Type B pancreatic cell (in vitro differentiated cells): ENCODE measurements at places on chromosomes 3 and 15.

DNA sequence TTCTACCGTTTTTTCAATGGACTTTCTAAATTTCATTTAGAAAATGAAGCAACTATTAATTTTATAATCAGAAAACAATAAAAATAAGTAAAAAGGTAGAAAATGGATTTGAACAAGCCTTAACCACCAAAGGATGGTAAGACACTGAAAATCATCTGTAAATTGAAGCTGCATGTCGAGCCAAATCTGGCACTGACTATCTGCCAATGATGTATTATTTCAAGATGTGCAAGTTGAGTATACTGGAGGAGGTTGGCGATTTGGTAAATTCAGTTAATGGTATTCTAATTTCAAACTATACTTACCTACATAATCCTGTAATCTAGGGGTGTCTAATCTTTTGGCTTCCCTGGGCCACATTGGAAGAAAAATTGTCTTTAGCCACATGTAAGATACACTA, 93.5 kb downstream of the FMN1 start:
- no peak for DNase-seq

DNA sequence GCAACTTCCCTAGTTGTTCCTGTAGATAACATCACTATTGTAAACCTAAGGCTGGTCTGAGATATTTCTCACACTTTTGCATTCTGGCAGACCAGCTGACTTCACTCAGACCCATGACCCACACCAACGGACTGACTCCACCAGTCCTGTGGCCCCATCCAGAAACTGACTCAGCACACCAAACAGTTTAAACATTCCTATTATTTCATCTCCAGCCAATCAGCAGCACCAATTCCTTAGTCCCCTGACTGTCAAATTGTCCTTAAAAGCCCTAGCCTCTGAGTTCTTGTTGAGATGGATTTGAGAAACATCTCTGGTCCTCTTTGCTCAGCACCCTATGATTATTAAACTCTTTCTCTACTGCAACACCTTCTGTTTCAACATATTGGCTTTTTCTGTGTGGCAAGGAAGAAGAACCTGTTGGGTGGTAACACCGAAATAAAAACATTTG, 12.2 kb upstream of the IDH2 start:
- DNase-seq, result no peak

DNA sequence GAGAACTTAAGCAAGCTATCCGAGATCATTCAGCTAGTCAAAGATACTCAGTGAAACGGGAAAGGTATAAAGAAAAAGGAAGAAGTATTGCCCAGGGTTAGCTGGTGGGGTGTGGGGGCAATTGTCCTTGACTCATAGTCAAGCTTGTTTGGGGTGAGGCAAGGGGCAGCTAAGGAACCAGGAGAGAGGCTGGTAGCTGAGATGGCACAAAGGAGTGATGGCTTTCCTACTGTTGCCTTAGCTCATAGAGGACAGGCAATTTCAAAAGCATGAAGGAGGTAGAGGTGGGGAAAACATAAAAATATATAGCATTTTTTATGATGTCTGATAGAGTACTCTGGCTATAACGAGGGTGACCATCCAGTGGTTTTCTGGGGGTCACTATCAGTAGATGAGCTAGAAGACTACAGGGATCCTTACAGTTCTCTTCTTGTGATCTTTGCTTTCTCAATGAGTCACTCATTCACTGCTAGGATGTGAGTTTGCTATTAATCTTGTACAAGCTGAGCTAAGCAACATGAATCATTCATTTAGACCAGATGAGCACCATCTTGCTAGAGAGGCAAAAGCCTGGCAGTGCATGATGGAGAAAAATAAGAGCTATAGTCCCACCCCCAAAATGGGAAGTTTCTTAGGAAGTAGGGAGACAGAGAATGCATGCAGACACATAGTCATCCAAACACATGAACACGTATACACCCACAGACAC, 207.1 kb upstream of the PFN2 start:
- DNase-seq, result no peak

DNA sequence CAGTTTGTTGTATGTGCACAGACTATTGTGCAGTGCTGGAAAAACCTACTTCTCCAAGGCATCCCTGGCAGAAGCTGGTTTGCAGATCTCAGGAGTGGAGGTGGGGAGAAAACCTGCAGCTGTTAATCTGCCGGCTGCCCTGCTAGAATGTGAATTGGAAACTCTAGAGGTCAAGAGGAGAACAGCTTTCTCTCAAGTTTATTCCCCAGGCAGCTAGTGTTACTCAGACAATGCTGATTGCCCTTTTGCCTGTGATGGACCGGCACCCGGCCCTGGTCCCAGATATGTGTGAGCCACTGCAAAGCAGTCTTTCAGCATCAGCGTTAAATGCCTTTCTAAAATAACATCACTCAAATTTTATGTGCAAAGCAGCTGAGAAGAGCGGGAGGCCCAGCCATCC, 129.7 kb upstream of the TPM1 start:
- DNase-seq, result no peak

GRCh38 chr15:48565560-48566482, 79.7 kb downstream of the FBN1 start:
- DNase-seq, result no peak

GRCh38 chr3:40875581-40875980, 323.7 kb upstream of the CTNNB1 start:
- no peak for DNase-seq

- DNase-seq, result no peak
Observed at GRCh38 chr3:52182691-52183090, 15.3 kb upstream of the ALAS1 start.

GRCh38 chr15:29386523-29386922, 116.9 kb upstream of the NSMCE3 start:
- DNase-seq, result no peak

DNA sequence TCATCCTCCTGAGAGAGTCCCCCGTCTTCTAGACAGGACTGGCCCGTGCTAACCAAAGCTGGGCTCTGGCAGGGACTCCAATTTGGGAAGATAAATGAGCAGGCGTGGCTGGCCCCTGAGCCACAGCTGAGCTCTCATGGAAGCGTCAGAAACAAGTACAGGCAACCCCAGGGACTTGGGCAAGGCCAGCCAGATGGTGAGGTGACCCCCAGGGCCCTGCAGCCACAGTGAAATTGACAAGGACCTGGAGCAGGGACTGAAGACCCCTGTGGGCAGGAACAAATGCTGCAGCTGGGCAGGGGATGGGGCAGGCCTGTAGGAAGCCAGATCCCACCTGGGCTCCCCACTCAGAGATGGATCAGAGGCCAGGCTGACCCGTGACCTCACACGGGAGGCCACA, 32.8 kb upstream of the CGNL1 start:
- no peak for DNase-seq

DNA sequence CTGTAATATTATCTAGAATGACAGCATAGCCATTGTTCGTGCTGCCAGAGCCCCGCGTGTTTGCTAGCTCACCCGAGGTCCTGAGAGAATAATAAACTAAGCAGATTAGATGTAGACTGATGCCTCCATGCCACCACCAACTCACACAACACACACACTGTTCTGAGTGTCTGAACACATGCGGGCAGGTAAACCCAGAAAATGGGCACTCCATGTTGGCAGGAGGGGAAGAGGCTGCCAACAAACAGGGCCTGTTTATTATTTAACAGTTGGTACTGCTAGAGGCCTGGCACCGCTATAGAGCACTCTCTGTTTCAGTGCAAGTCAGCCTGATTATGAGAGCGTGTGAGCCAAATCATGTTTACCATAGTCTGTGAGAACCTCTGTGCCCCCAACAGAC, 299.0 kb downstream of the ZBTB20 start:
- DNase-seq, result no peak

GRCh38 chr15:93460717-93461116, 371.7 kb upstream of the RGMA start:
- no peak for DNase-seq

DNA sequence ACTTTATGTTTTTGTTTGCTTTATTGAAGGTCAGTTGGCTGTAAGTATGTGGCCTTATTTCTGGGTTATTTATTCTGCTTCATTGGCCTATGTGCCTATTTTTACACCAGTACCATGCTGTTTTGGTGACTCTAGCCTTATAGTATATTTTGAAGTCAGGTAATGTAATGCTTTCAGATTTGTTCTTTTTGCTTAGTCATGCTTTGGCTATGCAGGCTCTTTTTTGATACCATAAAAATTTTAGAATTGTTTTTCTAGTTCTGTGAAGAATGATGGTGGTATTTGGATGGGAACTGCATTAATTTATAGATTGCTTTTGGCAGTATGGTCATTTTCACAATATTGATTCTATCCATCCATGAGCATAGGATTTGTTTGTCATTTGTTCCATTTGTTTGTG, 63.5 kb upstream of the TTC14 start:
- no peak for DNase-seq

DNA sequence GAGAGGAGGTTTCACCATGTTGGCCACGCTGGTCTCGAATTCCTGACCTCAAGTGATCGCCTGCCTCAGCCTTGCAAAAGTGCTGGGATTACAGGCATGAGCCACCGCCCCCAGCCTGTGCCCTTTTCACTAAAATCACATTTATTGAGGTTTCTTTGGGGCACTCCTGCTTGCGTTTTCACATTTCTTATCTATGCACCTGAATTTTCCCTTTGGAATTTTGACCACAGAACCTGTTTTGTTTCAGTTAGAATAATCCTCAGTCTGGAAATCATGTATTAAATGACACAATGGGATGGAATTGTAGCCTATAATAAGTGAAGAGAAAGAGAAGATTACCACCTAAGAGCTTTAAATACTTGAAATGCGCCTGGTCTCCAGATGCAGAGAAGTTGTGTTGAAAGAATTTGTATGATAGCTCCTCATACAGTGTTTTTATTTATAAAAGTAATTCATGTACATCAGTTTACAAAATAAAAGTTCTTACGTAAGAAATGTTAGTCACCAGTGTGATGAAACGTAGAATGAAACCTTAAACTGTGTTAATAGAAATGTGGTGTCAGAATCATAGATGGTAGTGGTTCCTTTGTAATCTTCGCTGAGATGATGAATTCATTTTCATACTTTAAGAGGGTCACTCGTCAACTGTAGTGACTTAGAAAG, 107.0 kb downstream of the TCF12 start:
- no peak for DNase-seq

- DNase-seq, result no peak
Observed at GRCh38 chr15:42226648-42227047, 18.5 kb upstream of the VPS39 start.

DNA sequence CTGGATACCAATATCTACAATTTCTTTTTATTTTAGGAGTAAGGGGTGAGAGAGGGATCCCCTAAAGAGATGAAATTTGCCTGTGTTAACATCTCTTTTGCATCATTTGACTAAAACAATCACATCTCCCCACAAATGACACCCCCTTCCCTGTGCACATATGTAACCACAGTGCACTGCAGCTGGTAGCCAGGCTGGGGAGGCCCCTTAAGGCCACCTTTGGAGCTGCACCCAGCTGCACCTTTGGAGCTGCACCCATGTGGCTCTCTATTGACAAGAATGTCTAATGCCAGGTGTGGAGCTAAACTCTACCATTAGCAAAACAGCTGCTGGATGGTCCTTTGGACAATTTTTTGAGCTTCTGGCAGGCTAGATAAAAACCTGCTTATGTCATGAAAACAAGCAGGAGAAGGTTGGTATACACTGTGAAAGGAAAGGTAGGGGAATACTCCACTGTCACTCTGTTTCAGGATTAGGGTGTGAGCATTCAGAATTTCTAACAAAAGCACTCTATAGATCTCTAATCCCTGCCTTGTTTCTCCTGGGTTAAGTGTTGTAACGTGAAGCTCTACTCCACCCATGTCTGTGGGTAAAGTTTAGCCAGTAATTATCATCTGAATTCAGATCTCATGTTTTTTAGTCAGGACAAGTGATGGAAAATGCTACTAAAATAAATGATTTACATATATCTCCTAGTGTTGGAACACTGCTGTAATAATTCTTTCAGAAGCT, 52.1 kb downstream of the TFG start:
- DNase-seq, result no peak

DNA sequence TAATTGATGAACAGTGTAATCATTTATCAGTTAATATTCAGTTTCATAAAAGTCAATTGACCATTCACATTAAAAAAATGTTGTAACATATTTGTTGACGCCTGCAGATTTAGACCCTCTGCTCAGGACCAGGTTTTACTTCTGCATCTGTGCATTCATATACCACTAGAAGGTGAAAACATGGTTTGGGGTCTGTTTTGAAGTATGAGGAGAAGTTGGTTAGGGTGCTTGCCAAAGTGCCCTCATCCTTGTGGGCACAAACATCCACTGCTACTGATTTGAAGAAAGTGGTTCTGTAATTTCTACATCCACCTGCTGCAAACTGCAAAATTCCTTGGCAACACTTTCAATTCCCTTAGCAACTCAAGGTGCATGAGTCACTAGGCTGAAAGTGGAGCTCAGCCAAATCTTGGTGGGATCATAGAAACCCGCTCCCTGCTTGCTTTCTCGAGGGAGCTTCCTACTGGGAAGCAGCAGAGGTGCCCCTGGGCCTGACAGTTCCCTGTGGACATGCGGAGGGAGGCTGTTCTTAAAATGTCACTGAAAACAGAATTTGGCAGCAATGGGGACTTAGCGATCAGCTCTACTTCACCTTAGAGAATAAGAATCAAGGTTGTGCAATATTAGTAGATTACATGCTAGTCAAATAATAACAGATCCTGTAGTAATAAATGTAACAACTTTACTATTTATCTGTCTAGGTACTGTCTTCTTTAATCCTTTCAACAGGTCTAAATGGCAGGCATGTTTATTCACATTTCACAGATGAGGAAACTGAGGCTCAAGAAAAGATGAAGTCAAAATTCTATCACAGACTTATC, 301.0 kb upstream of the TBL1XR1 start:
- no peak for DNase-seq

GRCh38 chr3:59040902-59041301, 8.9 kb downstream of the CFAP20DC start:
- DNase-seq, result no peak

DNA sequence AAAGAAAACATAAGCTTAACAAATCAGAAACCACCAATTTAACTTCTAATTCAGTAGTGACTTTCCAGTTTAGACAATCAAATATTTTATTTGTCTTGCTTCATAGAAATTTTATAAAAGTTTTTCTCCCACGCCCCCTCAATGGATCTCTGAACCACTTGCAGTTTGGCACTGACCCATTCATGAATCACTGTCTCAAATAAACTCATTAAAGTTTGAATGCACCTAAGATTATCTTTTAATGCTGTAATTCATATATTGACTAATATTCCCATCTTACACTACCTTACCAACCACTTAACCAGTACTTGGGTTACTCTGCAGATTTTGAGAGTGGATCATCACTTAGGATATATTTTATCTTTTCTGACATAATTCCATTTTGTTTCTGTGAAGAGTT, 880.2 kb downstream of the OTOL1 start:
- no peak for DNase-seq

DNA sequence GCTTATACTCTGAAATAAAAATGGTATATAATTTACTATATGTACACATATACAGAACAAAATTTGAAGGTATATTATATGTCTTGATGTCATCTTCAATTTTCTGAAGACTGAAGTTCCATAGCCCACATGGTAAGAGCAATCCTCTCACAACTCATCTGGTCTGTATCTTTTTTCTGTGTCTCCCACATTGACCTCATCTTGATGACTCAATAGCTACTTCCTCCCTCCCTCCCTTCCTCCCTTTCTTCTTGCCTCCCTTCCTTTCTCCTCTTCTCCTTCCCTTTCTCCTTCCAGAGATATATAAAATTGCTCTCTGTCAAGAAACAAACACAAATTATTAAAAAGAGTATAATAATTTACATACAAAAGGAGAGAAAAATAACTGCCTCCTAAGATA, 268.5 kb downstream of the SQOR start:
- no peak for DNase-seq
